ENCODE measurements at places on chromosomes 12 and 14. TPM values are rescaled to one million over a fixed set of nuclear protein-coding genes. Genes with fewer than 3 reads are reported as not detected.

Gene PRKD1
- not detected for polyA plus RNA-seq

Gene FGF23
- polyA plus RNA-seq: not detected

Gene ITPK1
- 28.2 TPM for polyA plus RNA-seq

DNA sequence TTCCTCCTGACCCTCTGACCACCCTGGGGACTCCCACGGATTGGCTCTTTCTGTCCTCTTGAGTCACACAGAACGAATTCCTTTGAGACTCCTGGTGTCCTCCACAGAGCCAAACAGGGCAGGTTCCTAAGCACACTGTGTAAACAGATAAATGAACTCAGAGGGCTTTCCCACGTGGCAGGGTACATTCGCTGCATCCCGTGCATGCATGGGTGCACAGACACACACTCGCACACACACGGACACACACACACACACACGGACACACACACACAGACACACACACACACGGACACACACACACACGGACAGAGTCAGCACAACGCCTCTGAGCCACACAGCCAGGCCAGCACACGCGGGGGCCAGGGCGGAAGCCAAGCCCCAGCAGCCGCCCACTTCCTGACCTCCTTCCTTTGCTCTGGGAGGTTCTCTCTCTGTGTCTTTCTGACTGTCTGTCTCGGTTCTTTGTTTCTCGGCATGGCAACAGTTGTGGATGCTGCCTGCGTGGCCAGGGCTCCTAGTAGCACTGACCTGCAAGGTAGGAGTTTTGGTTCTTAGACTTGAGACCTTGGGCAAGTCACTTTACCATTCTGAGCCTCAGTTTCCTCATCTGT is 706 bp downstream of the CRACR2A start:
- no peaks in the 10 kb centered on the region for H3K27me3 ChIP-seq
- peak; percentile 45 for DNase-seq
- H3K27ac ChIP-seq: peak overlapping the region; percentile 90
- peaks cover 1% of the 10 kb centered on the region for H3K36me3 ChIP-seq
- peaks cover 8% of the 10 kb centered on the region for H3K4me1 ChIP-seq

DNA sequence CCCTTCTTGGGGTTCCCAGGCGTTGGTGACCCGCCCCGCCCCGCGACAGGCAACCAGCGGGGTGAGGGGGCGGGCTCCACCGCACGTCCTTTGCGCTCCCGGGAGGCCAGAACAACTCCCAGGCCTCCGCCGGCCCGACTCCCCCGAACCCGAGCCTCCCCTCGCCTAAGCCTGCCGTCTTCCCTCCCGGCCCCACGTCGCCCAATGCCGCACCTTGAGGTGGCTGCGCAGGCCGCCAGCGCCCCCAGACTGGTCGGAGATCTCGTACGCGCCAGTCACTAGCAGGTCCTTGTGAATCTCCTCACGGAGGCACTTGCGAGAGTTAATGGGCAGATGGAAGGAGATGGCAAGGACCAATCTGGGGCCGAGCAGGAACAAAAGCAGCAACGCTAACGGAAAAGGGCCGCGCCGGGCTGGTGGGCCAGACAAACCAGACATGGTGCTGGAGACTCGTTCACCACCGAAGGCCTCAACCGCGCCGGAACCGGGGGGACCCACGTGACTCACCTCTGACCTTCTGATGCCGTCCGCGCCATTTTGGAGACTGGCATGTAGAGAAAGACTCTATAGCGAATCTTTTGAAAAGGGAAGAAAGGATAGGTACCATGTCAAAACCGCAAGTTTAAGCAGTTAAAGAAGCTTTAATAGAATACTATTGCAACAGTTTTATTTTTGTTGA is at the start of gene TMED10:
Gene TMED10 (minus strand): TSS at position 471 of the 679 bp plus-strand sequence. CDS start 33 bp downstream, at position 438.
- H3K4me1 ChIP-seq: no peaks in the 10 kb centered on the region
- no peaks in the 10 kb centered on the region for H3K27me3 ChIP-seq
- H3K27ac ChIP-seq: peak within 1 kb of the TSS; percentile 99
- H3K36me3 ChIP-seq: peaks cover 4% of the 10 kb centered on the region
- H3K4me3 ChIP-seq: peak within 1 kb of the TSS; percentile 80

- H3K27me3 ChIP-seq: no peaks in the 10 kb centered on the region
- no peak overlapping the region for H3K4me3 ChIP-seq
- no peaks in the 10 kb centered on the region for H3K4me1 ChIP-seq
- H3K36me3 ChIP-seq: no peaks in the 10 kb centered on the region
- H3K27ac ChIP-seq: no peak overlapping the region
Observed at GRCh38 chr12:111978545-111978944, 34.4 kb downstream of the TMEM116 start.

GRCh38 chr14:21078287-21078686 is 8.2 kb downstream of the ARHGEF40 start:
- DNase-seq: no peak
- no peaks in the 10 kb centered on the region for H3K27me3 ChIP-seq
- H3K27ac ChIP-seq: no peak overlapping the region
- no peak overlapping the region for H3K4me3 ChIP-seq

- peaks cover 3% of the 10 kb centered on the region for H3K27me3 ChIP-seq
- no peak for DNase-seq
- H3K4me1 ChIP-seq: no peaks in the 10 kb centered on the region
Observed at GRCh38 chr12:2119266-2119665, 66.5 kb downstream of the CACNA1C start.

DNA sequence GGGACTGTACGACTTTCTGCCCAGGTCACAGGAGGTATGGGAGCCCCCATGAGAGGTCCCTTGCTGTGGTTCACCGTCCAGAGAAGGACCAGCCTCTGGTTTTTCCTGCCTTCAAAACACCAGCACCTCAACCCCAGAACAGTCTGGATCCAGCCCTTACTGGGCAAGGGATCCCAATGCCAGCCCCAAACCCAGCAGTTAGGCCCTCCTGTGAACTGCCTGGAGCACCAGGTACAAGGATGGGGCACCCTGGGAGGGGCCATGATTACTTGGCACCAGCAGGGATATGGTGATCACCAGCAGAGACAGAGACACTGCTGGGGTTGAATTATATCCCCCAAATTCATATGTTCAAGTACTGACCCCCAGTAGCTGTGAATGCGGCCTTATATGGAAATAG is 20.0 kb downstream of the ANHX start:
- no peaks in the 10 kb centered on the region for H3K4me1 ChIP-seq
- no peak overlapping the region for H3K4me3 ChIP-seq
- no peak overlapping the region for H3K27ac ChIP-seq
- H3K27me3 ChIP-seq: no peaks in the 10 kb centered on the region
- DNase-seq: no peak

Data from GM12878 (cell line).